ENCODE measurements at places on chromosomes 13 and 19. TPM values are rescaled to one million over a fixed set of nuclear protein-coding genes. Genes with fewer than 3 reads are reported as not detected.

GRCh38 chr13:108781312-108781711, 151.9 kb downstream of the MYO16 start:
- no peak overlapping the region for H3K4me3 ChIP-seq
- H3K27me3 ChIP-seq = no peaks in the 10 kb centered on the region
- peaks cover 11% of the 10 kb centered on the region for H3K4me1 ChIP-seq
- H3K27ac ChIP-seq = no peak overlapping the region
- H3K36me3 ChIP-seq = no peaks in the 10 kb centered on the region

DNA sequence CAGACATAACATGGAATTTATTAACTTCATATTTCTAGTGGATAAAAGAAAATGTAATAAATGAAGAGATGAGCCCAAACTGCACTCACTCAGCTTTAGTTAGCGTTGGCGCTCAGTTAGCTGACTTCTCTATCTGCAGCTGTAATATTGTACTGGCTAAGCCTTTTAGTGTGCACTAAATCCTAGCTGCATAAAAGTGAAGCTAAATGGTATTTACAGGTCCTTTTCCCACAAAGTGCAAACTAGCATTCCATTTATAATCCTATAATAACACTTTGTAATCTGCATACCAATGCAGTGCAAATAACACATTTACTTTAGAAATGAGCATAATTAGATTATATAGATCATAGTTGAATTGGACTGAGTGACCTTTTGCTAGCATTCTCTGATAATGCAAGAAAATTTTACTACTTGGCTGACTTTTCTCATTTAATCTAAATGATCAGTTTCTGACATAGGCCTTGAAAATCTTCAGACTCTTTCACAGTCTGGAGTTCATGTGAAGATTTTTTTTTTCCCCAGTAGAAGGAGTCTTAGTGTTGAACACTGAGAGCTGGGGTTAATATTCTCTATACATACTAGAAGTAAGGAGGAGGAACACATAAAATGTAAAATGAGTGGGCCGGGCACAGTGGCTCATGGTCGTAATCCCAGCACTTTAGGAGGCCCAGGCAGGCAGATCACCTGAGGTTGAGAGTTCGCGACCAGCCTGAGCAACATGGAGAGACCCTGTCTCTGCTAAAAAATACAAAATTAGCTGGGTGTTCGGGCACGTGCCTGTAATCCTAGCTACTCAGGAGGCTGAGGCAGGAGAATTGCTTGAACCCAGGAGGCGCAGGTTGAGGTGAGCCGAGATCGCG, 1426.4 kb downstream of the PCDH9 start:
- H3K36me3 ChIP-seq = no peaks in the 10 kb centered on the region
- no peak overlapping the region for H3K4me3 ChIP-seq
- DNase-seq = no peak

- H3K27me3 ChIP-seq = no peaks in the 10 kb centered on the region
- peak; percentile 15 for DNase-seq
- no peaks in the 10 kb centered on the region for H3K36me3 ChIP-seq
- H3K27ac ChIP-seq = peak overlapping the region; percentile 89
Measured at GRCh38 chr13:33640832-33641231, 177.1 kb upstream of the RFC3 start.

DNA sequence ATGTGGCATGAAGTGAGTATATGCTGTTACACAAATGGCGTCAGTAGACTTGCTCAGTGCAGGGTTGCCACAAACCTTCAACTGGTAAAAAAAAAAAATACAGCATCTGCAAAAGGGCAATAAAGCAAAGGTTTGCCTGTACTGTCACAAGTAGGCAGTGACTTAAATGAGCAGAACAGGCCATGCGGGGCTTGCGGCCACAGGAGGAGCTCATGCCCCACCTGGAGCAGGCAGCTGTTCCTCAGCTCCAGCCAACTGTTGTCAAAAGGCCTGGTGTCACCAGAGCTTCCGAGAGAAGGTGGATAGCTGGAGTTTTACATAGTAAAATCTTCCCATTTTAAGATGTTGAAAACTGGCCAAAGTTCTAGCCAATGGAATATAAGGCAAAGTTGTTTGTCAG, 7.7 kb downstream of the ATP7B start:
- H3K4me3 ChIP-seq = no peak overlapping the region
- peaks cover 53% of the 10 kb centered on the region for H3K4me1 ChIP-seq
- 0 out of 2 replicates have a peak, but pooled peaks cover 2% of the 10 kb centered on the region for H3K36me3 ChIP-seq
- DNase-seq = peak; percentile 58
- H3K27ac ChIP-seq = no peak overlapping the region

The KIRREL2 gene
- not detected for total RNA-seq

The GFY gene
- not detected for total RNA-seq

DNA sequence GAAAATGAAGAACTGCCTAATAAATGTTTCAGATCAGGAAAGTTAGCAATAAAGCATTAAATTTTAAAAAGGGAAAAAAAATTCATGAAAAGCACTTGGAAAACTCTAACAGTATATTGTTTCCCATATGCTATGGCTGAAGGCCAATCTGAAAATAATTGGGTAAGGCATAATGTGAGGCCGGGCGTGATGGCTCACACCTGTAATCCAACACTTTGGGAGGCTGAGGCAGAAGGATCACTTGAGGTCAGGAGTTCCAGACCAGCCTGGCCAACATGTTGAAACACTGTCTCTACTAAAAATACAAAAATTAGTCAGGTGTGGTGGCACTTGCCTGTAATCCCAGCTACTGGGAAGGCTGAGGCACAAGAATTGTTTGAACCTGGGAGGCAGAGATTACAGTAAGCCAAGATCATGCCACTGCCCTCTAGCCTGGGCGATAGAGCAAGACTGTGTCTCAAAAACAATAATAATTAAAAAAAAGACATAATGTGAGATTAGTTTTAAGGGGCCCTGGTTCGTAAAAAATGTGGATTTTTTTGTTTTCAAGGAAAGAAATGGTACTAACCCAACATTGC, 15.2 kb downstream of the INTS6 start:
- H3K4me3 ChIP-seq = no peak overlapping the region
- H3K27me3 ChIP-seq = no peaks in the 10 kb centered on the region
- no peaks in the 10 kb centered on the region for H3K36me3 ChIP-seq
- no peak for DNase-seq
- no peak overlapping the region for H3K27ac ChIP-seq

The PET100 gene
- 139 TPM for total RNA-seq

DNA sequence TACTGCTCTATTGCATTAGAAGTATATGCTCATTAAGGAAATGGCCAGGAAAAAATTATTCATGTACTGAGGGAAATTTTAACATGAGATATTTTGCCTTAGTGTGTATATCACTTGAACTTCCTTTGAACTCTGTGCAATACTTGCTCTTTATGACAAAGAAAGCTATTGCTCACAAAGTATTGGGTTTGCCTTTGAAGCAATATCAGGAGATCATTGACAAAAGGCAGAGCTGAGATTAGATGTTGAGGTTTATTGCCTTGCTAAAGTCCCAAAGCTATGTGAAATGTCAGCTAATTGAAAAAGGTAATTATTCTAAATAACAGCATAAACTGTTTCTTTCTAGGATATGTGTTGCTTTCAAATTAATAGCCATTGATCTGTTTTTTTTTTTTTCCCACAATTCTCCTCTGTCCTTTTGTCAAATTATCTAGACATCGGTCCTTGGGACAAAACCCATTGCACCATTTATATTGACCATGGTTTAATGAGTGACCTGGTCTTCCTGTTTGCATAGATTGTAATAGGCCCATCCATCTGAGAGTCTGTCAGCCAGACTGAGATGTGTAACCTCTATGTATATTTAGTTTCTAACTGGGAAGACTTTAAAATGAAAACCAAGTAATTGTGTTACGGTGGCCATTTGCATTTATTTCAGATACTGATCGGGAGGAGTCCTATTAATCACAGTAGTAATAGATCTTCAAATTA, 752.7 kb upstream of the GPC6 start:
- peaks cover 16% of the 10 kb centered on the region for H3K4me1 ChIP-seq
- peak overlapping the region; percentile 22 for H3K27ac ChIP-seq
- no peaks in the 10 kb centered on the region for H3K36me3 ChIP-seq
- H3K4me3 ChIP-seq = no peak overlapping the region
- peak; percentile 51 for DNase-seq
- H3K27me3 ChIP-seq = no peaks in the 10 kb centered on the region

DNA sequence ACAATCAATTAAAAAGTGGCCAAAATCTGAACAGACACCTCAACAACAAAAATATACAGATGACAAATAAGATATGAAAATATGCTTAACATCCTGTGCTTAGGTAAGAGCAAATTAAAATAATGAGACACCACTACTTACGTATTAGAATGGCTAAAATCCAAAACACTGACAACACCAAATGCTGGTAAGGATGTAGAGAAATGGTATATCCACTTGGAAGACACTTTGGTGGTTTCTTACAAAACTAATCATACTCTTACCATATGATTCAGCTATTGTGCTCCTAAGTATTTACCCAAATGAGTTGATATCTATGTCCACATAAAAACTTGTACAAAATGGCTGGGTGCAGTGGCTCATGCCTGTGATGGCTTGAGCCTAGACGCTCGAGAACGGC, 51.7 kb upstream of the ZNF599 start:
- DNase-seq = no peak
- no peaks in the 10 kb centered on the region for H3K4me1 ChIP-seq
- H3K27ac ChIP-seq = no peak overlapping the region
- no peaks in the 10 kb centered on the region for H3K36me3 ChIP-seq

DNA sequence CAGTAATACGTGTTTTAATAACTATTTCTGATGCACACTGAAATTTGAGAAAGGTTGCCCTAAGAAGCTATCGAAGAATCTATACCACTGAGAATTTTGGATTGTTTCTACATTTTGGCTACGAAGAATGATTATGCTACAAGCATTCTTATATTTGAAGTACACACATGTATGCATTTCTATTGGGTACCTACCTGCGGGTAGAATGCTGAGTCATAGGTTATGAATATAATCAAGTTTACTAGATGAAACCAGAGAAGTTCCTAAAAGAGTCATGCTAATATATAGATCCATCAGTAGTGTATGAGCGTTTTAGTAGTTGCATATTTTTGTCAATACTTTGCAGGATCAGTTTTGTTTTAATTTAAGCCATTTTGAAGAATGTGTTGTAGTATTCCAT, 62.0 kb upstream of the PCDH20 start:
- no peaks in the 10 kb centered on the region for H3K36me3 ChIP-seq
- no peaks in the 10 kb centered on the region for H3K4me1 ChIP-seq
- no peak overlapping the region for H3K27ac ChIP-seq
- no peak for DNase-seq

The APLP1 gene
- total RNA-seq = 4.6 TPM

All from Caco-2 (cell line).